Adipocyte (in vitro differentiated cells): ENCODE measurements at places on chromosomes 1 and 21.
A peak's percentile ranks its signal among the peaks of the same experiment; 100 is the strongest.

GRCh38 chr21:28393279-28393678 is 599.4 kb downstream of the LTN1 start:
- no peak for DNase-seq

DNA sequence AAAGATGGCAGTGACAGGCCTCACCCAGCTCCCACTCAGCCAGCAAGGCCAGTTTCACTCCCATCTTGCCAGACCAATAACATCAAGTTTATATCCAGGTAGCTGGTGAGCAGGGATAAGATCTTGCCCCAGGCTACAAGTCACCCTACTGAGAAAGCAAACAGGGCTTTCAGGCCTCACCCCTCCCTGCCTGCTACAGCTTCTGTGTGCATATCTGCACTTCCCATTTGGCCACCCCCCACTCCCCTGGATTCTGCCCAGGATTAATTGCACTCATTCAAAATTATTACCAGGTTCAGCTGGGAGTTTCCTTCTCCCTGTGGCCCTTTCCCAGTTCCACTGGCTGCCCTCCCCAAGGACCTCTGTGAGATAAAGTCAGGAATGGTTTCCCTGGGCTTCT is 352.1 kb downstream of the TBX15 start:
- no peak for DNase-seq

GRCh38 chr1:163069142-163069541 is at the start of gene RGS4:
RGS4 (plus strand) TSS chr1:163069361; CDS start chr1:163069485, 124 bp downstream.
- DNase-seq, result peak; percentile 96

- no peak for DNase-seq
Observed at GRCh38 chr1:33436557-33437285, 5.8 kb upstream of the PHC2 start.

- no peak for DNase-seq
Observed at GRCh38 chr1:146051452-146051851, 29.9 kb upstream of the HJV start.

DNA sequence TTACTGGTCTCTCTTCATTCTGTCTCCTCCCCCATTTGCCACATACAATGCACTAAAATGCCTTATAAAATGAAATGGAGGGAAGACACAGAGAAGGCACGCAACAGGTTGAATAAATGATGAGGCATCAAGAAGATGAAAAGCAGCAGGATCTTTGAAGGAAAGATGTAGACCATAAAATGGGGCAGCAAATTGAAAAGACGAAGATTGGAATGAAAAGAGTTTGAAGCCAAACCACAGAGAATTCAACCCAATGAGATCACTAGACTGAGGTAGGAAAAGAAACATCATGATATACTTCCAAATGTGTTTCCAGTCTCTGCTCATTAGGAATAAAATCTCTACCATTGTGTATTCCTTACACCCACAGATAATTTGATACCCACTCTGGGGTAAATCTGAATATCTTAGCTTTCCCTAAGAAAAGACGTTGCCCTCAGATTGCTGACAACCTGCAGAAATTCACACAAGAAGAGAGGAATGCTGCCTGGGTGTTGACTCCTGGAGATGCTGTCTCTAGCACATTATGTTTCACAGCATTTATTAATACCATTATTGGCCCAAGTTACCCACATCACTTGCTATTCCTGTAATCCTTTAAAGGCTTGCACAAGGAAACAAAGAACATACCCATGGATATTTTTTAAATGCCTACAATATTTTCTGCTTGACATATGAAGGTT is 230.9 kb downstream of the LTN1 start:
- DNase-seq, result peak; percentile 61
